Lung microvascular endothelial cell (primary cell): ENCODE measurements at places on chromosomes 6 and 20. TPM values are rescaled to one million over a fixed set of nuclear protein-coding genes. Genes with fewer than 3 reads are reported as not detected.

The IMPG1 gene
- not detected in 2 replicates for total RNA-seq

The HIVEP2 gene
- 5.9 and 14.3 TPM in 2 replicates for total RNA-seq

- no peak for DNase-seq
Observed at GRCh38 chr6:46331461-46331860, 159.8 kb downstream of the RCAN2 start.

DNA sequence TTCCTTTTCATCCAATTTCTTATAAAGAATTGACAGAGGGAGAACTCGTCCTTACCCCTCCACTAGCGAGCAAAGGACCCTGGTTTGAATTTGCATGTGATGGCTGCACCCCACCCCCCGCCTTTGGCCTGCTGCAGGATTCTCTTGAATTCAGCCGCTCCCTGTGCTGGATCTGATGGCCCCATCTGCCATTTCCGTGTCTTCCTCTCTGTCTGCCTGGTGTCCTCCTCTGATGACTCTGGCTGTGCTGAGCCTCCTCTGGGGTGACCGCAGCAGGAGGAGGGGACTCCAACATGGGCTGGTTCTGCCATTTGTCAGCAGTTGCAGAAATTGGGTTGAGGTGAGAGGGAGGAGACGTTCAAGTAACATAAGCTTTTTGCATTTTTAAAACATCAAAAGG is 188.8 kb downstream of the DLL1 start:
- no peak for DNase-seq

DNA sequence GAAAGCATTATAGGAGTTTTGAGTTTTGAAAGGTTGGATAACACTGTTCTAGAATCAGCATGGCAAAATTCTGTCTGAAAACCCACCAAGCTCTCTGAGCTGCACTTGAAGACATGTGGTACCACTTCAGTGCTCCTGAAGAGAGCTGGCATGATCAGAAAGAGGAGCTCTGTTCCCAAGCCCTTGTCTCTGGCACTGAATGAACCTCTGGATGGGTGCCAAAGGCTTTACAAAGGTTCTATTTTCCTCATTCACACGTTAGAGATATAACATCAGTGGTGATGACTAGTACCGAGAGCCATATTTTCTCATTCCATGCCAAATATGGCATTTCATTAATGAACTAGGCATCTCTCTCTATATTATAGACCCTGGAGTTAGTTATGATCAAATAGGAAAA is 301.8 kb upstream of the ID4 start:
- DNase-seq: no peak

DNA sequence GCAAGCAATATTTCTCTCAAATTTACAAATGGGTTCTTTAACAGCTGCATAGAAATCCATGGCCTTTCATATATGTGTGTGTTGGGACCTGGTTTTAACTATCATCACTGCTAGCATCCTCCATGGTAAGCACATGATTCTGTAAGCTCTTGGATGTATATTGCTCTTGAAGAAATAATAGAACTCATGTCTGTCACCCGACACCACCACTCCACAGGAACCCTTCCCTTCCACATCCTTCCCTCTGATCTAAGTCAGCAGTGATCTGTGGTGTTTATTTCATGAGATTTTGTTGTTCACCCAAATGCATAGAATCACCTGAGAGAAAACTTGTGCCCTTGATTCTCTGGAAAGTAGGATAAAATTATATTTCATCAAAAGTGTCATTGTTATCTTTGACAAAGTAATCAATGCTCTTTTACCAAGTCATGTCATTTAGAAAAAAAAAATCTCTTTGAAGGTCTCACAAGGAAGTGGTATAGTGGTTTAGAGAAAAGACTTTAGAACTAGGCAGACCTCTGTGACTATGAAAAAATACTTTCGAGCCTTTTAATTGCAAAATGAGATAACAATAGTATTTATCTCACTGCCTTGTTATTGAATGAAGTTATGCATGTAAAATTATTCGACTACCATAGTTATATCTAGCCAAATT is 649.8 kb upstream of the SLC35B3 start:
- no peak for DNase-seq

GRCh38 chr6:161373905-161374451 is 100.1 kb upstream of the AGPAT4 start:
- peak; percentile 69 for DNase-seq

The FAM83B gene
- not detected in 2 replicates for total RNA-seq

- no peak for DNase-seq
Observed at GRCh38 chr6:122734529-122735395, 44.8 kb upstream of the FABP7 start.

DNA sequence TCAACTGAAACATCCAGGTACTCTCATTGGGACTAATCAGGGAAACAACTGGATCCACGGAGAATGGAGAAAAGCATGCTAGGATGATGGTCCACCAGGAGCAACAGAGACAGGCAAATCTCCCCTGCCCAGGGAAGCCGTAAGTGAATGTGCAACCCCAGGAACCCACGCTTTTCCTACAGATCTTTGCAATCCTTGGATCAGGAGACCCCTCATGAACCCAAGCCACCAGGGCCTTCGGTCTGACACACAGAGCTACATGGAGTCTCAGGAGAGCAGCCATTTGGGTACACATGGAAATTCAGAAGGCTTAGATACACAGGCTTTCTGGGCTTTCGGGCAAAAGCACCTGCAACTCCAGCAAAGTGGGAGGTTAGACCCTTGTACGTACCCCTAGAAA is 122.1 kb upstream of the PTCHD4 start:
- no peak for DNase-seq
